CD4-positive, alpha-beta T cell treated with Interleukin-6 at 100 ng/mL for 8 hours (primary cell): ENCODE measurements at places on chromosomes 7 and 10.

GRCh38 chr10:57952741-57953140 is 315.0 kb downstream of the IPMK start:
- DNase-seq: no peak

- DNase-seq: no peak
Measured at GRCh38 chr7:85164376-85164775, 22.5 kb downstream of the SEMA3D start.

- no peak for DNase-seq
Measured at GRCh38 chr7:42162560-42163325, 74.3 kb downstream of the GLI3 start.

- no peak for DNase-seq
Measured at GRCh38 chr10:127907411-127908105, 655 bp downstream of the PTPRE start.

- no peak for DNase-seq
Measured at GRCh38 chr10:103175580-103176285, 17.3 kb downstream of the NT5C2 start.
